ENCODE measurements at places on chromosomes 5 and 9.

DNA sequence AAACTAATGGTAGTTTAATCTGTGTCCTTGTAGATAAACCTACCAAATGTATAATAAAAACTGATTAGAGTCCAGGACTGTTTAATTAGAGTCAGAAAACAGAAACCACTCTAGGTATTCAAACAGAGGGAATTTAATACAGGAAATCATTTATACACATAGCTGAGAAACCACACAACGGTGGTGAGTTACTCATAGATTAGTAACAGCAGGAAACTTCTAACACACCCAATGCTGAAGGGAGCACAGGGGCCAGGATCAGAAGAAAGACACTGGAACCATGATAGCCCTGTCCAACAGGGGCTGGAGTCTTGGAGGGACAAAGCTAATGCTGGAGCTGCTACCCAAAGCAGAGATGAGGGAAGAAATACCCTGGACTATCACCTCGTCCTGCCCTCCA, 321.0 kb downstream of the ACTL7B start:
- no peak for DNase-seq

- DNase-seq = no peak
Observed at GRCh38 chr9:79598562-79599345, 27.0 kb downstream of the TLE4 start.

DNA sequence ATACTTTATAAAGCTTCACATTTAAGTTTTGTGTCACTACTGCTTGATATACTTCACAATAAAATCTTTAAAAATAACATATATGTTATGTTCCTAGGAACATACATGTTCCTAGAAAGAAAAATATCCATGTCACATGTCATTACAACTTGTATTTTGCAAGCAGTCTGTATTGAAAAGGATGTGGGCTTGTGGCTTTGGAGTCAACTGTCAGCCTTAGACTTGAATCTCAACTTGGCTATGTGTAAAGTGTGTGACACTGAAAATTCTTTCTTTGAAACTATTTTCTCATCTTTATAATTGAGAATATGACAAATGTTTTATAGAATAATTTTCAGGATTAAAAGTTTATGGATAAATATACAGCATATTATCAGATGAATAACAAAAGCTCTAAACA, 273.1 kb downstream of the KIAA0825 start:
- no peak for DNase-seq

DNA sequence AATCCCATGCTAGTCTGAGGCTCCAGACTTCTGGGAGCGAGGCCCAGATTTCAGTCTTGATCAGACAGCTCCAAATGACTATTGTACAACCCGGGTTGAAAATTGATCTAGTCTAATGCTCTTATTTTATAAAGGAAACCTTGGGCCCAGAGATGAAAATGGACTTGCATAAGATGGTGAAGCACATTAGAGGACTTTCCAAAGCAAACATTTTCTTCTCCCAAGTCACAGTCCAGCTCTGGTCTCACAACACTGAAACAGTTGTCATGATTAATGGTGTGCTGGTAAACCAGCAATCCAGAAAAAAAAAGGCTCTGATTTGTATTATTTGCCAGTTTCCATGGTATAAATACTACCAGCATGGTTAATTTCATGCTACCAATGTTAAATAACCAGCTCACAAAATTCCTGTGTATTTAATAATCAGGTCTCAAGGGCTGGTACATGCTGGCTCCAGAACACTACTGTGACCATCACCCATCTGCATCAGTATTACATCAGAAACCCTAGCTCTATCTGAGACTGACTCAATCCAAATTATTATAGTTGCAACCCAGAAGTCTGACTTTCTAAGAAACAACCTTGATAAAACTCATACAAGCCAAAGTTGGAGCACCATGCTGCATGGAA, 32.5 kb upstream of the ABLIM3 start:
- no peak for DNase-seq

DNA sequence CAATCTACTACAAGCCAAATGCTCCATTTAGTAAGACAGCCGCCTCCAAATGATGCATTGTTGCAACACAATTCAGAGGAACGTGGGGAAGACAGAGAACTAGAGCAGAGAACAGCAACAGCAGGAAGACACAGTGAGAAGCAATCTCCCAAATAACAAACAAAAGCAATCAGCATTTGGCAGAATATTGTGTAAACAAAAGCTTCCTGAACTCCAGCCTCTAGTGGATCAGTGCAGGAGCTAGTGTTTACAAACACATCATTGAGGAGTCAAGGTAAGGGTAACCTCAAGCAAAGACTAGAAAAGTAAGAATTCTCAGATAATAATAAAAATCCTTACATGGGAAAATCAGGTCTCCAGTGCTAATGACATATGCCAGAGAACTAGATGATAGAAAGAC, 20.6 kb downstream of the FST start:
- no peak for DNase-seq

- no peak for DNase-seq
Observed at GRCh38 chr9:111691672-111692329, 30.4 kb downstream of the GNG10 start.

DNA sequence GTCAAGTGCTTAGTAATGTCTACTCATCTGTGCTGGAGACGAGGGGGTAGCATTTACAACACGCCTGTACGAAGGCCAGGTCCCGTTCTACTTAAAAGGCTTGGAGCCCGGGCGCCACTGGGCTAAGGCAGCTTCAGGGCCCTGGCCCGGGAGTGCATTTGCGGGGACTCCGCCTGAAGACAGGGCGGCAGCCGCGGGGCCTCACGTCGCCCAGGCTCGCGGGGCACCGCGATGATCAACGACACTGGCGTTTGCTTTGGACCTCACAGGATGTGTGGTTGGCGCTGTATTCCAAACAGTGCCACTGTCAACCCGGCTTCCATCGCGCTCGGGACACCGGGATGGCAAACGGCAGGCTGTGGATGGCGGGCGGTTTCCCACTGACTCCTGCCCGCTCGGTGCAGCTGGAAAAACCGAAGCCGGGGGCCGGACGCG, 1.1 kb upstream of the TENT4A start:
- peak; percentile 43 for DNase-seq

DNA sequence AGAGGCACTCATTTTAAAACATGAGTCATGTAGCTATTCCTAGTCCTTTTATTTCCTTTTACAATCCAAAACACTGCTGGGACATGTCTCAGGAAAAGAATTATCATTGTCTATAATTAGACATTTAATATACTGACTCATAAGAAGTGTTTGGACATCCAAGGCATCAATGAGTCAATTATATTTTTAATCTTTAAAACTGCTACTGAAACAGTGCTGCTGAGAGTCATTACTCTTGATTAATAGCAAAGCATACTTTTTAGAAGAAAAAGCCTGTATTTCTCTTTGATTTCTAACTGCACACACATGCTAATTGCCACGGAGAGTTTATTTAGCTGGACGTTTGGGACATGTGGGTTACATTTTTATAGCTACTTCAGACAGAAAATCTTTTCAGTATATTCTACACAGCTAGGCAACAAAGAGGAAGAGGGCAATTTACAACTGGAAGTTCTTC, 1249.0 kb upstream of the CDH18 start:
- DNase-seq = no peak

GRCh38 chr9:14398473-14398872, 84.5 kb upstream of the NFIB start:
- DNase-seq = no peak

DNA sequence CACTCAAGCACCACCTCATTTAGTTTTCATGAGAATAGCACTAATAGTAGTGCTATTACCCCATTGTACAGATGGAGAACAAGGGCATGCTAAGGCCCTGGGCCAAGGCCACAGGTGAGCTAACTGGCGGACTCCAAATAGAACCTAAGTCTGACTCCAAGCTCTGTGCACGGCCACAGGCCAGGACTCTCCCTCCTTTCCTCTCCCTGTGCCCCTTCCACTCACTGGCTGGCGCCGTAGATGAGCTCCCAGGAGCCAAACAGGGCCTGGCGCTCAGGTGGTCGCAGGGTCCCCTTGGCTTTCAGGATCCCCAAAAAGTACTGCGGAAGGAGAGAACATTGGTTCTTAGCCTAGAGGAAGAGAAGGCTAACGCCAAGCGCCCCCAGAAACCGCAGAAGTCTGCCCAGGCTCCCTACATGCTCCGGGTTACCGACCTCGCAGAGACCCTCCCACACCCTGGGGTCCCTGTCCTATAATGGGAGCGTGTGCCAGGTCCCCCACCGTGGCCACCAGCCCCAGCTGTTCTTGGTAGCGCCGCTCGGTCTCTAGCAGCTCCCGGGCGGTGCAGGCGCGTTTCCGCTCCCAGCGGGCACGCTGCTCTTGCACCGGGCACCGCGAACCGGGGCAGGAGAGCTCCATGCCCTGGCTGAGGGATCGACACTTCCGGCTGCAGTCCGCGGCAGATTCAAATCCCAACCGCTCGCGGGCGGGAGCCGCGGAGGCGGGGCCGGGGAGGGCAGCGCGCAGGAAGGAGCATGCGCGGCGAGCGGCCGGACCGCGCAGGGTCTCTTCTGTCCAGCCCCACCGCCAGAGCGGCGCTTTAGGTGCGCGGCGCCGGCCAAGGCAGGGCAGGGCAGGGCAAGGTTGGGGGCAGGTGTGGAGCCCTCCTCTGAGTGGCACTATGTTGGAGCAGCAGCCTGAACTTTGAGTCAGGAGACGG, at the start of gene ARHGEF39:
TSS of gene ARHGEF39 (minus strand) at position 665 of the 940 bp plus-strand sequence. CDS start at position 639, 26 bp downstream.
- peak; percentile 60 for DNase-seq

GRCh38 chr9:2255128-2255527, 240.0 kb downstream of the SMARCA2 start:
- no peak for DNase-seq

DNA sequence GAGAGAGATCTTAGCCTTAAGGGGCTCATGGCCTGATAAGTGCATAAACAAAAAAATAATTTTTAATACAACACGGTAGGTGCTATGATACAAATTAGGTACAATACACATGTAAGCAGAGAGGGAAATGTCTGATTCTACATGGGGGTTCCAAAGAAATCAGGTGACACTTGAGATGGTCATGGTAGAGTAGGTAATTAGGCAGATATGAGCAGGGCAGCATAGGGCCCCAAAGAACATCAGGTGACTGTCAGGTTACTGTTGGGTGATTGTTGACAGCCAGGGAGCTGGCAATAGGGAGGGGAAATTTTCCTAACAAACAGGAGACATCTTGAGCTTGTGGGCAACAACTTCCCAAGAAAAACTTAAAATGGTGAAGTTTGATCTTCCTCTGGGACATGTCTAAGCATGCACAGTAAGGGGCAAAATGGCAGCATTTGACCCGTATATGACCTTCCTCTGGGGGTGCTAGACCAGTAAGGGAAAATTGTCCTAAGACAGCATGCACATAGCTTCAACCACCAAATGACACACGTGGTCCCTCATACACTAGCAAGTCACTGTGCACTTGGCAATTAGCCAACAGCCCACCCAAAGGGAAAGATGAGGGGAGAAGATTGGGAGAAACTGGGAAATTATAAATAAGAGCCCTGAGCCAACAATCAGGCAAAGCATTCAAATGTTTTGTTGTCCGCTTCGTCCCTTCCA, 37.3 kb upstream of the TENT4A start:
- no peak for DNase-seq

GRCh38 chr9:137232101-137232500, 1.4 kb downstream of the SLC34A3 start:
- DNase-seq = no peak

DNA sequence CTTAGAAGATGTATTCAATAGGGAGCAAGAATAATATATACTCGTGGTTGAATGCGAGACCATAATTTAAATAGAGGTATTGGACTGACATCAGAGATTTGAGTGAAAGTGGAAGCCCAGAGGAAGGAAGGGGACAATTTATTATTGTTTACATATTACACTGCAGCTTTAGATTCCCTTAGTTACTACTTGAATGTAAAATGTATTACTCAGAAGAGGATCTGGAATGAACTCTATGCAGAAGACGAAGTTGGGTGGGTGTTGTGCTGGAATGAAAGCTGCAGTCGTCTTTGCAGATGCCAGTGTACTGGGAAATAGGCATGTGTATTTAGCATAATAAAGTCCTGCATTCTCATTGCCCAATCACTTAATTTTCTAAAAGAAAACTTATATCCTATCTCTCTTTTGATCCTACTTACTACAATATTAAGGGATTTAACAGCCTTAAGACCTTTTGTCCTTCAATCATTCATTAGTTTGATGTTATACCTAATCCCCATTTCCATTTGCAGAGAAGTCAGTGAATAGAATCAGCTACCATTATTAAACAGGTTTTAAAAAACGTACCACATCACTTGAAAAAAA, 570.7 kb upstream of the WWC1 start:
- DNase-seq = no peak
